Activated naive CD4-positive, alpha-beta T cell treated with Interleukin-2 at 50 U/mL for 16 hours (primary cell): ENCODE measurements at places on chromosomes 16 and 17.

GRCh38 chr17:32266389-32267301 lies 1.0 kb downstream of the RHBDL3 start:
- DNase-seq = peak; percentile 44

DNA sequence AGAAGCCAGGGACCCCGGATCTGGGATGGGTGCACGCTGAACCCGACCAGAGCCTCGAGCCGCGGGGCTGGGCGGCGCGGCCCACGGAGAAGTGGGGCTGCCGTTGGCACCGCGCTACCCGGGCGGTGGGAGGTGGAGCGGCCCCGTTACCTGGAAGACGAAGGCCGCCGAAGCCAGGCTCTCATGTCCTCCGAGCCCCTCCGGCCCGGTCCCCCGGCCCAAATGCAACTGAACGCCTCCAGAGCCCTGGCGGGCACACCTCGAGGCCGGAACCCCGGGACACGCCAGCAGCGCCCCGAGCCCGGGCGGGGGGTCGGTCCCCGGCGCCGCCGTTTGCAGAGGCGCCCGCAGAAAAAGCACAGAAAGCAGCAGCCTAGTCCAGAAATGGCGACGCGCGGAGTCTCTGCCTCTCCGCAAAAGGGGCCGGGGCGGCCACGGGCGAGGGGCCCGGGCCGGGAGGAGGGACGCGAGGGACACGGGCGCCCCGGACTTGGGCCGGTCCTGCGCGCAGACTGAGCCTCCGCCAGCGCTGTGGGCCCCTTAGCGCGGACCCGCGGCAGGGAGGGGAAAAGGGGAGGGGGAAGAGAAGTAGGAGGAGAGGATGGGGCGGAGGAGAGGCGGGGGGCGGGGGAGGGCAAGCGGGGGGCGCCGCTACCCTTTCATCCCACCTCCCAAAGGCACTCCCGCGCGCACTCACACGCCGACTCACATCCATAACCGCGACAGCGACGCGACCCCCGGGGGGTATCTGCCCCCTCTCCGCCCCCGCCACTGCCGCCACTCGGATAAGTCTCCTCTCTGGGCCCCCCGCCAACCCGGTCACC lies 1.4 kb downstream of the AXIN2 start:
- DNase-seq = peak; percentile 35

DNA sequence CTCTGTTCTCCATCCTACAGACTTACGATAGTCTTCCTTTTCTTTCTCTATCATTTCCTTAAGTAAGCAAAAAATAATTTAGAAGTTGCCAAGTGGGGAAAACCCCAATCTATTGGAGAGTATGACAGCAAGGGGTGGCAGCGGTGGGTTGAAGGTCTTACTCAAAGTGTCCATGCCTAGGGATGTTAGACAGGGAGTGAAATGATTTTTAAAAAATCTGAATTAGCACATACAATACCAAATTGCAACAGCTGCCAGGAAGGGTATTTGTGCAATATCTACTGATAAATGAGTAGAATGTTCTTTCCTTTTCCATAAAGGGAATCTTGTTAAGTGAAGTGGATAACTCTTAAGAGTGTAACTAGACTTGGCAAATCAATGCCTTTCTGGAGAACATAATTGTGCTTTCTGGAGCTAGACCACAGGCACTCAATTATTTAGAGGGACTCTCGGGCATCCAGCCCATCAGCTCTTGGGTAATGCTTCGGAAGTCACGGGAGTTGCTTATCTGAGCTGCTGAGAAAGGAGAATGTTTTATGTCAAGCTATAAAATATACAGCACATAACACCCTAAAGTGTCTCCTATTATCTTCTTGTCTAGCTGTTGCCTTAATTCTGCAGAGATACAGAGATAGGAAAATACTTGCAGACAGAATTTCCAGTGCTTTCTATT lies 151.5 kb downstream of the KCNJ2 start:
- DNase-seq = no peak

- no peak for DNase-seq
These were observed 3.3 kb upstream of the ZG16B start for GRCh38 chr16:2826591-2827373.

DNA sequence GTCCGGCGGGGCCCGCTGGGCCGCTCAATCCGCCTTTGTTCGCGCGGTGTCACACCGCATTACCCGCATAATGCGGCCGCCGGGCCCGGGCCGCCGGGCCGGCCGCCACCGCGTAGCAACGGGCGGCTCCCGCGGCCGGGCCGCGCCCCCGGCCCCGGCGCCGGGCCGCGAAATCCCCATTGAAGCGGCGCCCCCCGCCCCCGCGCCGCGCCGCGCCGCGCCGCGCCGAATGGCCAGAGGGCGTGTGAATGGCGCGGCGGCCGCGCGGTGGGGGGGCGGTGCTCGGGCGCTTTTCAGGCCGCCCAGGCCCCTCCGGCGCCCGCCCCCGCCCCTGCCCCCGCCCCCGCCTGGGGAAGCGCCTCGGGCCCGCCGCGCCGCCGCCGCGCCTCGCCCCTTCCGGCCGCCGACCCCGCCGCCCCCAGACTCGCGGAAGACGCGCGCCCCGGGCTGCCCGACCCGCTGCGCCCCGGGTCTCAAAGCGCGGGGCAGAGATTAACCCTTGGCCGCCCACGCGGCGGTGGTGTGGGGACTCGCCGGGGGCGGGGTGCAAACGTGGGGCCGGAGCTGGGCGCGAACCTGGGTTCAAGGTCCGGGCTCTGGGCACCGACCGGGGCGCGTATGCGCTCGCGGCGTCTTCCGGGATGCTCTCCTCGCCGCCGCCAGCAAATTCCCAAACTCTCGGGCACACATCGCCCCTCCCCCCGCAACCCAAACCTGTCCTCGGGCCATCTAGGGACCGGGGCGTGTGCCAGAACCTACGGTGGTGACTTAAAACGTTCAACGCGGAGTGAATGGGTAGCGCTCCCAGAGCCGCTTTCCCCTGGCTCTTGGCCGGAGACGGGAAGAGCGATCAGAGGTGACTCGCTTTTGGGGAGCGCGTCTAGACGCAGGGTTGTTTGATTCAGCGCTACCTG lies 46.7 kb downstream of the WNT3 start:
- peak; percentile 16 for DNase-seq

- no peak for DNase-seq
These were observed 152.1 kb downstream of the PHKB start for GRCh38 chr16:47613251-47613650.

DNA sequence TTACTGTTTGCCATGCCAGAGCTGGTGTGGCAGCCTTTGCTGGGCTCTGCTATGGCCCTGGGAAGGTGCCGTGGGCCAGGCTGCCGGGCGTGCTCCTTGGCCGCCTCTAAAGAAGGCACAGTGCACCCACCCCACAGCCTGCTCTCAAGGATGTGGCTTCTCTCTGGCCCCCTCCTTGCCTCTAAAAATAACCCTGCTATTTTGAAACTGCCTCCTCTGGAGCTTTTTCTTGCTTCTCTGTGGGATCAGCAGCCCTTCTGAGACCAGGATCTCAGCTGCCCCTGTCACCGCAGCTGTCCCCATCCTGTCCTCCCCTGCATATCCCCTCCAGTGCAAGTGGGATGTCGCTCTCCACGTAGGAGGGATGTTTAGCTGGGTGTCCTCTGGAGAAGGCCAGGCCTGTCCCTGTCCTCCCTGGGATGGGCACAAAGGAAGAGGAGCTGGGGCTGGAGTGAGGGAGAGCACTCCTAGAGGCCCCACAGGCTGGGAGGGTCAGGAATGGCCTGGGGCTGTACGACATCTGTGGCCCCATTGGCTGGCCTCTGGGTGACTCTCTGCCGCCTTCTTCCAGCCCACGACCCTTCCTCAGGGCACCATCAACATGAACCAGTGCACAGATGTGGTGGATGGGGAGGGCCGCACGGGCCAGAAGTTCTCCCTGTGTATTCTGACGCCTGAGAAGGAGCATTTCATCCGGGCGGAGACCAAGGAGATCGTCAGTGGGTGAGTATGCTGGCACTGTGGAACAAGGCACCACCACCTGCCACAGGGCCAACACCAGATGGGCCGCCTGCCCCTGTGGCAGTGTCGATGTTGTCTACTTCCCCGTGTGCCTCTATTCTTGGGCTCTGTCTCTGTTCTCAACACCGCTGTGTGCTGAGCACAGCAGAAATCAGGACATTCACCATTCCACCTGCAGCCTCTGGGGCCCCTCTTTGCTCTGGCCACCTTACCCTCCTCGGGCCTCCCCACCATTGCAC lies 79.7 kb downstream of the PLD6 start:
- no peak for DNase-seq

GRCh38 chr17:48593126-48593829 lies at the start of gene HOXB5:
Gene HOXB5, minus strand, starts transcription at chr17:48593779. Its CDS starts 97 bp downstream, at chr17:48593682.
- no peak for DNase-seq

GRCh38 chr16:31537362-31538242 lies 9.9 kb downstream of the AHSP start:
- DNase-seq = no peak

- DNase-seq = peak; percentile 58
These were observed 13.7 kb upstream of the CDIPT start for GRCh38 chr16:29876594-29877249.

DNA sequence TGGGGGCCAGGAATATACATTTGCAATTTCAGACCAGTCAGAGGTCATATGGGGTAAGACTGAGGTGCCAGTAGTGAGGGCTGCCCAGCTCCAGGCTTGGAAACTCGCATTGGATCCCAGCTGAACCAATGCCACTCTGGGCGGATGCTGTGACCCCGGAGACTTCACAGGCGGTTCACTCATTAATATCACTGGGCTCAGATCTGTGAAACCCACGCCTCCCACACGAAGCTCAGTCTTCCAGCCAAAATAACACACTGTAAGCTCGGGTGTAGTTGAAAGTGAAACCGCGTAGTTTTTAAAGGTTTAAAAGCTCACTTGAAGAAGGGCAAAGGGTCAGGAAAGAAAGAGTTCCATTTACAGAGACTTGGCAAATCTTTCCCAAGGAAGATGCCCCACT lies 254.8 kb downstream of the FOXL1 start:
- DNase-seq = no peak

DNA sequence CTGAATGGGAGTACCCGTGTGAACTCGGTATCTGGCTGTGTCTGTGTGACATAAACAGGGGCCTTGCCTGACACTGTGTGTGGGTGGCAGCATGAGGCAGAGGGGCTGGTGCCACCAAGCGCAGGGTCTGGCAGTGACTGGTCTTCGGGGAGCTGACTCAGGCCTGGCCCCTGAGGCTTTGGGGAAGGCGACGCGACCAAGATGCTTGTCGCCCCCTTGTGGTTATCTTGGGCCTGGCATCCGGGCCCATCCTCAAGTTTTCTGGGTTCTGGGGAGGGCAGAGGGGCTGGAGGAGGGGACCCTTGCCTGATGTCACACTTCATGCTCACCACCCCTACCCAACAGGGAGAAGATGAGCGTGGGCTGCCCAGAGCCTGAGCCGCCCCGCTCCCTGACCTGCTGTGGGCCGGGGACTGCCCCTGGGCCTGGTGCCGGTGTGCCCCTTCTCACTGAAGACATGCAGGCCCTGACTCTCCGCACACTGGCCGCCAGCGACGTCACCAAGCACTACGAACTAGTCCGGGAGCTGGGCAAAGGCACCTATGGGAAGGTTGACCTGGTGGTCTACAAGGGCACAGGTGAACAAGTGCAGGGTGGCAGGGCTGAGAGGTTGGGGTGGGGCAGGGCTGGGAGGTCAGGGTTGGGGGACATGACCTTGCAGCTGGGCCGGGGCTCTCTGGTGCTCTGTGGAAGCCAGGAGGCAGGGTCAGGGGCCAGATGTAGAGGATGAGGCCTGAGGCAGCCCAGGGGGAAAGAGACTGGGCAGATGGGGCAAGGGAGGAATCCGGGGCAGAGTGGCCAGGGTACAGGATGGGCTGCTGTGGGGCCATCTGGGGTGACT lies 24.9 kb downstream of the SBK1 start:
- DNase-seq = peak; percentile 77
